ENCODE measurements at places on chromosomes 11 and 22.

GRCh38 chr11:112016765-112017376 lies 8.3 kb upstream of the DLAT start:
- no peak for DNase-seq

GRCh38 chr11:123314972-123315371 lies 115.1 kb upstream of the GRAMD1B start:
- DNase-seq: peak; percentile 55

DNA sequence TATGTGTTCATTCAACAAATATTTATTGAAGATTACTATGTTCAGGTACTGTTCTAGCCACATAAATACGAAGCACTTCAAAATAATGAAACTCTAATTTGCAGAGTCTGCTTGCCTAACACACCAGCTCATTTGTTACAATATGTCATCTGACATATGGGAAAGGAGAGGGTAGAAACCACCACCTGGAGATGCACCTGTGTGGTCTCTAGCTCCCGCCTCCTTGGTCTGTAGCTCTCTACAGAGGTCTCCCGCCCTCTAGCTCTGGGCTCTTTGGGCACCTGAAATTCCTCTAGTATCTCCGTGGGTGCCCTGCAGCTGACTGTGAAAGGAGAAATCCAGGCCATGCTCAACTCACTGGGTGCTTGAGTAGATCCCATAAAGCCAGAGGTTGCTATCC lies 51.4 kb upstream of the DBX1 start:
- DNase-seq: no peak

GRCh38 chr11:44923115-44923514 lies 27.6 kb downstream of the TP53I11 start:
- DNase-seq: no peak

All from heart left ventricle (tissue), 16 donors.